Left renal pelvis (tissue), 4 donors: ENCODE measurements at places on chromosomes 16 and 17.

GRCh38 chr17:35540589-35541404 lies 3.3 kb upstream of the SLFN12L start:
- no peak for DNase-seq

DNA sequence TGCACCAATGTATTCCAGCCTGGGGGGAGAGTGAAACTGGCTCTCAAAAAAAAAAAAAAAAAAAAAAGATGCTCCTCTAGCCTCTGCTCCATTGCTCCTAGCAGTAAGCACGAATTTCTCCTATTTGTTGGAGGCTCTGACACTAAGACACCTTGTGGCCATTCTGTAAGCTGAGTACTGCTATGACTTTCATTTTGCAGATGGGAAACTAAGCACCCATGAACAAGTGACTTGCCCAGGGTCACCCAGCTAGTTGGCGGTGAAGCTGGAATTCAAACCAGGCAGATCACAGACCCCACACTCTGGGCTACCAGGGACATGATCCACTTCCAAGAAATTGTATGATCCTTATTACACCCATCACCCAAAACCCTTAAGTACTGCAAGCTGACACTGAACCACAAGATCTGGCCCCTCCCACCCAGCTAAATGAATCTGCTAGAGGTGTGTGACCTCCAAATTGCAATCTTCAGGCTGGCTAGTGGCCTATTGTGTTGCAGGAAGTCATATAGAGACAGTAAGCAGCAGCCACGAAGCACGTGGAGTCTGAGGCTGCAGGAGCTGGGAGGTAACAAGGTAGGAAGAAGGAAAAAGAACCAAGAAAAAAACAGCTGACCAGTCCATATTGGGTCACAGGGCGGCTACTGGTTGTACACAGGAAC lies 209.4 kb downstream of the XYLT1 start:
- DNase-seq, result no peak

DNA sequence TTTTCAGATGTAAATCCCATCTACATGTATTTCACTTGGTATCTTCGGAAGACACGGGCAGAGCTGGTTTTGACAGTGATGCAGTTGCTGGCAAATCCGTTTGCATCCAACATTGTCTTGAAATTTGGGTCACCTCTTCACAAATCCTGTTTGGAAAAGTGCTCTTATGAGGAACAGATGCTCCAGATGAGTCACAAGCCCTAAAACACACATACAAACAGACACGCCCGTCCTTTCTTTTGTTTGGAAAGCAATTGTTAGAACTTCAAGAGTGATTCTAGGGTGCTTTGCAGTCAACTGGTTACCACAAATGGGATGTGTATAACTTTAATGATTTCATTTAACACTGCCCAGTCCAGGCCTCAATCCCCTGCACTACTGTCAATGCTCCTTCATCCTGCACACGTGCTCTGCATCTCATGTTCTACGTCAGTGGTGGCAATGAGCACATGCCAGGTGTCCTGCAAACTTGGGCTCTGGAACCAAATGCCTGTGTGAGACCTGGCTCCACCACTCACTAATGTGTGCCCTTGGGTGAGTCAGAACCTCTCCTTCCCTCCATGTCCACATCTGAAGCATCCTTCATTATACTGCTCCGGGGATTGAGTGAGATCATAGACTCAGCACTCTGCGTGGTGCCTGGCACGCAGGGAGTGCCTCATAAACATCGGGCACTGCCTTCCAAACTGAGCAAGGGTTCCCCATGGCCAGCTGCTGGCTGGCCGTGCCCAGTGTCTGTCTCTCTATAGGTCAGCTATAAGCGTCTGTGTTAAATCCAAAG lies 19.3 kb upstream of the FOXF1 start:
- DNase-seq, result no peak

- no peak for DNase-seq
These were observed 29.7 kb upstream of the NXPH3 start for GRCh38 chr17:49545806-49546545.

GRCh38 chr17:80929449-80929848 lies 62.2 kb upstream of the CHMP6 start:
- DNase-seq, result no peak

DNA sequence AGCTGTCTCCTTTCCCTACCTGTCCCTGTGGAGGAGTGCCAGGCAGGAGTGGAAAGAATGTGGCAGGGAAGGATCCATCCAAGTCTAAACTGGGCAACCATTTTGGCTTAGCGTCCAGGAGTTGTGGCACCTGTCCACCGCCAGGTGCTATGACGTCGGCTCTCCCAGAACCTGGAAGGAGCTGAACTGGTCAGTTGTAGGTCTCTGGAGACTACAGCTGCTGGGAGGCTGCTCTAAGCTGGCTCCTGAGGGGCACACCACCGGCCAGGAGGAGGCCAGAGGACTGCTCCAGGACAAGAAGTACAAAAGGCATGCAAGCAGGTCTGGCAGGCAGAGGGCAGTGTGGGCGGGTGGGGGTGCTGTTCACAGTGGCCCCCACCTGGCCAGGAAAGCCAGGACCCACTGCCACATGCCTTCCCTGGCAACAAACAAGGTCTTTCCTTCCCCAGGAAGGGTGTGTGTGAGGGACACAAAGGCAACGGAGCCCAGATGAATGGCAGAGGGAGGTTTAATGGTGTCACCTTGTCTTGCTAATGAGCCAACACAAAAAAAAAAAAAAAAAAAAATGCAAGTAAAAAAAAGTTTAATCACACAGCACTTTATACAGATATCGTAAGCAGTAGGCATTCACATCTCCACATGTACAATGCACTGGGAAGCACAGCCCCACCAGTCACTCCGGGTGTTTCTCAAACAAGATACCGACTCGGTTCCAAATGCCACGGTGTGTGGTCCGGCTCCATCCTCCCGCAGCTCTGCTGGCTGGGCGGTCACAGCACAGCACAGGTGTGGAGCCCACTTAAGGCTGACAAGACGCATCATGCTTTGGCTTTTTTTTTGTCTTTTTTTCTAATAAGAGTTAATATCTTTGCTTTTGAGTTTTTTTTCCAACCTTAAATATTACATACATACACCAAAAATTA lies 4.8 kb downstream of the SPHK1 start:
- DNase-seq, result no peak

GRCh38 chr16:50251375-50252081 lies 14.8 kb upstream of the ADCY7 start:
- no peak for DNase-seq

DNA sequence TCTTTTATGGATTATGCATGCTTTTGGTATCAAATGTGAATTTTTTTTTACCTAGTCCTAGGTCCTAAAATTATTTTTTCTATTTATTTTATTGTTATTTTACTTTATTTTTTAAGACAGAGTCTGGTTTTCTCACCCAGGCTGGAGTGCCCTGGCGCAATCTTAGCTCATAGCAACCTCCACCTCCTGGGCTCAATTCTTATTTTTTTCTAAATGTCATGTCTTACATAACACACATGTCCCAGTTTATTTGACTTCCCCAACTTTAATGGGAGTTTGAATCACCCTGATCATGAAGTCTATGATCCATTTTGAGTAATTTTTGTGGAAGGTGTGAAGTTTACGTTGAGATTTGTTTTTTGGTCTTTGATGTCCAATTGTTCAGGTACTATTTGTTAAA lies 3.3 kb upstream of the CCL18 start:
- no peak for DNase-seq

GRCh38 chr17:31381165-31381668 lies 10.3 kb upstream of the RAB11FIP4 start:
- DNase-seq, result no peak

DNA sequence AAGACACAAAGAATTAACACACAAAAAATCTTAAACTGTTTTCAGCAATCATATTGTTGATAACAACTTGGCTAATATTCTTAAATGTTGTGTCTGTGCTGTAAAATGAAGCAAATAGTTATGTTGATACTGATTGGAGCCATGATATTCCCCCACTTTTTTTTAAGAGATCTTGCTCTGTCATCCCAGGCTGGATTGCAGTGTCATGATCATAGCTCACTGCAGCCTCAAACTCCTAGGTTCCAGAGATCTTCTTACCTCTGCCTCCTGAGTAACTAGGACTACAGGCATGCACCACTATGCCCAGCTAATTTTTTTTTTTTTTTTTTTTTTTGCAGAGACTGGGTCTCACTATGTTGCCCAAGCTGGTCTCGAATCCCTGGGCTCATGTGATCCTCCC lies 26.0 kb downstream of the BBS2 start:
- DNase-seq, result no peak

DNA sequence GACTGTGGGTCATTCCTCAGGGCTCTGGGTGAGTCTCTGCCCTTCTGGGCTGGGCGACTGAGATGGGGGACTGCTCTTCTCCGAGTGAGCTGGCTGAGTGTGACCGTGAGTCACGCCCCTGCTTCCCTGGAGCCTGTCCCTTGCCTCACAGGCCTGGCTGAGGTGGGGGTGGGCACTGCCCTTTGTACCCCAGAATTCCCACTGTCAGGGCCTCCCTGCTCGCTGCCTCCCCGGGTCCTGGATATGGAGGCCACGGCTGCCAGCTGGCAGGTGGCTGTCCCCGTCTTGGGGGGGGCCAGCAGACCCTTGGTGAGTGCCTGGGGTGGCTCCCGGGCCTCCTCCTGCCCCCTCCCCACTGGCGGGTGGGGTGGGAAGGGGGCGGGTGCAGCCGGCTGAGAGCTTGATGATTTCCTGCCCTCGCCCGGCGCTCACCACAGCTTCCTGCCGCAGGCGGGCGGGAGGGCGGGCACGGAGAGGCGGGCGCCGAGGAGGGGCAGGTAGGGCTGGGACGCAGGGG lies at the start of gene LAT:
LAT (plus strand) TSS at position 434 of the 517 bp plus-strand sequence. CDS start 366 bp downstream, outside the sequence.
- DNase-seq, result no peak

- no peak for DNase-seq
These were observed 20.4 kb downstream of the VAC14 start for GRCh38 chr16:70780546-70780945.

- DNase-seq, result no peak
These were observed 9.2 kb upstream of the TLCD3B start for GRCh38 chr16:30040221-30040620.

- DNase-seq, result no peak
These were observed 41.4 kb upstream of the NOL11 start for GRCh38 chr17:67676305-67676704.

DNA sequence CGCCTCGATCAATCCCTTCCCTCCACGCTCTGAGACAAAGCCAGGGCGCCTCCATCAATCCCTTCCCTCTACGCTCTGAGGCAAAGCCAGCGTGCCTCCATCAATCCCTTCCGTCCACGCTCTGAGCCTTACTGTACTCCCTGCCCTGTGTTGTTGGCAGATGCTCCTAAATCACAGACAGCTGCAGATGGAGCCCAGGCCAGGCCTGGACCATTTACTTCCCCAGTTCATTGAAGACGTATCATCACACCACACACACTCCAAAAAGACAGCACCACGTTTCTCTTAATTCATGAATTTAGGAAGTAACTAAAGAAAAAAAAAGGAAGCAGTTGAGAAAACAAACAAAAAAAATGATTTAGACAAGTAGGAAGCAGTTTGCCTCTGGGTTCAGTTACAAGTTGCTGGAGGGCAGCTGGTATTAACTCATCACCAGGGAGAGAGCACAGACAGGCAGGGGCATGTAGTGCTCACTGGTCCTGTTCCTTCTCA lies 7.4 kb upstream of the CD300LD start:
- no peak for DNase-seq
